ENCODE measurements at places on chromosomes 12 and 14.

DNA sequence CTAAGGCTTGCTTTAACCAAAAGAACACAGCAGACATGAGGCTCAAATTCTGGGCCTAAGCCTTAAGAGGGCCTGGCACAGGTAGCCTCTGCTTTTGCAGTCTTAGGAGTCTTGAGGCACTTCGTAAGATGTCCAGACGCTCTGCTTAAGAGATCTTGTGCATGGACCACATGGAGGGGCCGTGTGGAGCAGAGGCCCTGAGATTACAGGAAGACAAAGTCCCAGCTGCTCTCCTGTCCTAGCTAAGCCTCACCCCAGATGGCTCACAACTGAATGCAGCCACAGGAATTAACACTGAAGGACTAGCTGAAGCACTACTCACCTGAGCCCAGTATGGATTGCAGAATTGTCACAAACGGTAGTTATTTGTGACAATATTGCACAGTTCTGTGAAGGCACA lies 446.0 kb downstream of the PDZRN4 start:
- no peak for DNase-seq

- DNase-seq = no peak
These were observed 33.7 kb upstream of the PPP1CC start for GRCh38 chr12:110776410-110776809.

DNA sequence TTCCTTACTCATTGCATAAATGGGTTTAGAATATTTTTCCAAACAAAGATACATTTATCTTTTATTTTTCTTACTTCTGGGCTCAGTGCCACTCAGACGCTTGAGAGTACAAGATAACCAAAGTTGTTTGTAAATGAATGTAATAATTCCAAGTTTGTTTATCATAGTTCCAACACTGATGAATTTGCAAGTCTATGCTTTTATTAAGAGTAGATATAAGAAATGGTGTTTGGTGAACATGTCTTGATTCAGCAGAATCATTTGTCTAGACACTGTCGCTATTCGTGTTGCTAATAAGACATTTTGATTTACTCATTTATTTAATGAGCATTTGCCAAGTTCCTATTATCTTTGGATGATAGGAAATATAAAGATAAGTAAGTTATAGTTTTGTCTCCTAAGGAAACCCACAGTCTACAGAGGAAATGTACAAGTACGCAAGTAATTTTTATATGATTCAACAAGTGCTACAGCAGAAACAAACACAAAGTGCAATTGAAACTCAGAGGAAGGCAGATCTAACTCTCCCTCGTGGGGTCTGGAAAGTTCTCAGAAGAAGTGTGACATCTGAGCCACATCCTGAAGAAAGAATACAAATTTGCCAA lies 132.8 kb upstream of the FSCB start:
- DNase-seq = no peak

- DNase-seq = no peak
These were observed 12.9 kb downstream of the FSCB start for GRCh38 chr14:44494137-44494536.

- DNase-seq = no peak
These were observed 14.2 kb downstream of the BLTP3B start for GRCh38 chr12:100128512-100128908.

- no peak for DNase-seq
These were observed 381.8 kb downstream of the BTG1 start for GRCh38 chr12:91763654-91764370.

- DNase-seq = no peak
These were observed 32.3 kb downstream of the NINJ2 start for GRCh38 chr12:630656-631632.

GRCh38 chr14:98458702-98459101 lies 813.3 kb downstream of the BCL11B start:
- no peak for DNase-seq

GRCh38 chr14:103232031-103232808 lies 101.8 kb upstream of the EIF5 start:
- no peak for DNase-seq

DNA sequence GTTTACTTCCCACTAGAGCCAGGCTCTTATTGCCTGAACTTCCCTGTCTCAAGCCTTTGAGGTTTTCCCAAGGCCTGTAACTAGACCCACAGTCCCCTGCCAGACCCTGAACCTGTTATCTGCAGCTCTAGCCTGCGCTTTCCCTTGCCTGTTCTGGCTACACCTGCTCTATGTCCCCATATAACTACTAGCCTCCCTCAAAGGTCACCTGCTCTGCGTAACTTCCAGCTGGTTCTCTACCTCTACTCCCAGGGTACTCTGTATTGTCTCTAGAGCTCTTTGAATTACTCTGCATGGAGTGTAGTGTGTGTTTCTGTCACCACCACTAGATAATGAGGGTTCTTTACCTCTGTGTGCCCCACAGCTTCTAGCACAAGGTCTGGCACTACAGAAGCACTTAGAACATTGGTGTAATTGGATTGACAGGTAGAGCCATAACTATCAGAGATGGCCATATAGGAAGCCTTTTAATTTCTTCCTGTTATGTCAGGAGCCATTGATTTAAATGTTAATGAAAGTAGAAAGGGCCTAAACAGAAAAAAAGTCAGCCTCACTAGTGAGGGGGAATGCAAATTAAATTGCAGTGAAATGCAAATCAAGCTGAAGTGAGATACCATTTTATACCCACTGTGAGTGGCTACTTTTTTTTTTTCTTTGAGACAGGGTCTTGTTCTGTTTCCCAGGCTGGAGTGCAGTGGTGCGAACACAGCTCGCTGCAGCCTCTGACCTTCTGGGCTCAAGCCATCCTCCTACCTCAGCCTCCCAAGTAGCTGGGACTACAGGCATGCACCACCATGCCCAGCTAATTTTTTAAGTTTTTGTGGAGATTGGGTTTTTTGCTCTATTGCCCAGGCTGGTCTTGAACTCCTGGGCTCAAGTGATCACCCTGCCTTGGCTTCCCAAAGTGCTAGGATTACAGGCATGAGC lies 47.8 kb downstream of the EID3 start:
- no peak for DNase-seq

GRCh38 chr12:89156340-89156739 lies 196.0 kb downstream of the DUSP6 start:
- no peak for DNase-seq

DNA sequence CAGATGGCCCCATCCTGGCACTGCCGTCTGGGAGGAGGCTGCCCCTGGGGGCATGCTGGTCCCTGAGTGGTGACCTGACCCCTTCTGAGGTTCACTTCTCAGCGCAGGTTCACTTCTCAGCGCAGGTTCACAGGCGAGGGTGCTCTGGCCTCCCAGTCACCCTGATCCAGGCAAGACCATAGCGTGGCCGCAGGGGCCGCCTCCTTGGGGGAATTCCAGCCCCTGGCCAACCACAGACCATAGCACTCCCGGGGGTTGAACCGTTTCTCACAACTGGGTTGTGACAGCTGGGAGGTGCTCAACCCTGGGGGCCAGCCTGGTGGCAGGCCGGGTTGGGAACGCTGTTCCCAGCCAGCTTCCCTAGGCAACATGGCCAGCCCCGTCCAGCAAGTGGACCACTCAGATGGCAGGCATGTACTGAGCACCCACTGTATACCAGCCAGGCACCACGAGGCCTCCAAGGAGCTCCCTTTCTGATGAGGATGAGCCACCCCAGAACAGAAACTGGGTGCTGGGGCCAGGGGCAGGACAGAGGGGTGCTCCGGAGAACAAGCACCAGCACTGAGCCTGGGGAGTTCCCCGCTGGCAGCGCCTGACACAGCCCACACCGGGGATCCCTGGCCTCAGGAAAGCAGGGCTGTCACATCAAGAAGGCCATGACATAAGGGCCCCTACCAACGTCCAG lies 28.3 kb upstream of the ZFP36L1 start:
- DNase-seq = no peak

DNA sequence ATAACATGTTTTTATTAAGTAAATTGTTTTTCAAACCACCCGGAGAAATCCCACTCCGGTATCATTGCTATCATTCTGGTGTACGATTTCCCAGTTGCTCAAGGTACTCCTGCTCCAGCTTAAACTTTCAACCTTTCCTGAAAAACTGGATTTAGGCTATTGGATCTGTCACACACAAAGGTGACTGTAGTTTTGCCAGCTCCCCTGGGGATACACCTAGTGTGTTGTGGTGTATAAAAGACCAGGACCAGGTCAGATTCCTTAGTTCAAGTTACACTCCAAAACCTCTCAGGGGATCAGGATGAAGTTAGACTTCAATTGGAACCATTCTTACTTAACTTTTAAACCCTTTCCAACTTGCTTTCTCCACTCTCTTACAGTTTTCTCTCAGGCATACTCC lies 303.9 kb downstream of the NOVA1 start:
- no peak for DNase-seq

DNA sequence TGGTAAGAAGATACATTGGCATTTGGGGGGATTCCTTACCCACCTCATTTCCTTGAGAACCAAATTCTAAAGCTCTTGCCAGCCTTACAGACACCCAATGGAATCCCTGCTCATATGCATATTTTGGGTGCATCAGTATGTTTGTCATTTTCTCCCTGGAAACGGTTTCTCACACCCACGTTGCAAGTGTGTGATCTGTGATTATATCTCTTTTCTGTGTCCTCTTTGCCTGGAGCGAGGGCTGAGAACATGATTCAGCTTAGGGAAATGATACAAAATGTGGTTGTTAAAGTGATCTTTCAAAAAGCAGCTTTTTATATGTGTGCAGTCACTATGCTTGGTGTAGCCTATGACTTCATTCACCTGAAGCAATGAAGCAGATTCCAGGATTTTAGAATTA lies 52.0 kb downstream of the KCNMB4 start:
- no peak for DNase-seq

GRCh38 chr12:133226690-133227089 lies 9.0 kb downstream of the ANHX start:
- no peak for DNase-seq

GRCh38 chr12:117064049-117064448 lies 35.2 kb downstream of the TESC start:
- DNase-seq = no peak

GRCh38 chr12:50507930-50508329 lies 3.1 kb downstream of the DIP2B start:
- no peak for DNase-seq

DNA sequence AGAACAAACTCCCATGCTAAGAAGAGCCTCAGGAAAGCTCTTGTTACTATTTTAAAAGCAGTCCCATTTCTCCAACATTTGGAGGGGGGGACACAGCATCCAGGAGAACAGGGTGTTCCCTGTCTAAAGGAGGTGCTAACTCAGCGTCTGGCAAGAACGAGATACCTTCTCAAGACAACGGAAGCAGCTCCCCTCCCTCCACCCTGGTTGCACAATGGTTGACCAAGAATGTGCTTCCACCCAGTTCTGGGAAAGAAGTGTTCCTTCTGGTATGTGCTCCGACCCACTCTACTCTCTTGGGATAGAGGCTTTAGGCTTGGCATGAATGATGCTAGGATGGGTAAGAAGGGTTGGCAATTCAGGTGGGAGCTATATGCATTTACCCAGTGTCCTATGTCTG lies 1.5 kb upstream of the KRT6A start:
- peak; percentile 22 for DNase-seq

DNA sequence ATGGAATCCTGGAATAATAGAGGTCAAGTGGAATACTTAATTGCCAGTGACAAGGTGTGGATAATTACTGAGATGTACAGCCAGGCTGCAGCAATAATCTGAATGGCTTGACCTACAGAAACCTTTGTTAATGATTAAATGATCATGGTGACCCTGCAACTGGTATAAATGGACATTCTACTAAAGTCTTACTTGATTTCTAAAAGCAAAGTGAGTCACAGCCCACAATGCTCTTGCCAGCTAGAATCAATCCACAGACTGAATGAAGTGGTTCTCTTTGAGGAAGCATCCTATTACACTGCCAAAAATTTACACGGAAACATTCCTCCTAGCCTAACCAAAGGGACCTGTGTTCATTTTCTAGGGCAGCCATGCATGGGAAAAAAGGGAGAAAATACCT lies 518.5 kb downstream of the SOX5 start:
- no peak for DNase-seq

GRCh38 chr12:16043480-16043879 lies 132.3 kb downstream of the DERA start:
- no peak for DNase-seq

- DNase-seq = no peak
These were observed 433 bp downstream of the COX16 start for GRCh38 chr14:70359076-70359424.

GRCh38 chr12:8991371-8992345 lies 2.3 kb downstream of the KLRG1 start:
- no peak for DNase-seq

- DNase-seq = peak; percentile 47
These were observed 29.9 kb downstream of the SLC41A2 start for GRCh38 chr12:104928036-104928745.

DNA sequence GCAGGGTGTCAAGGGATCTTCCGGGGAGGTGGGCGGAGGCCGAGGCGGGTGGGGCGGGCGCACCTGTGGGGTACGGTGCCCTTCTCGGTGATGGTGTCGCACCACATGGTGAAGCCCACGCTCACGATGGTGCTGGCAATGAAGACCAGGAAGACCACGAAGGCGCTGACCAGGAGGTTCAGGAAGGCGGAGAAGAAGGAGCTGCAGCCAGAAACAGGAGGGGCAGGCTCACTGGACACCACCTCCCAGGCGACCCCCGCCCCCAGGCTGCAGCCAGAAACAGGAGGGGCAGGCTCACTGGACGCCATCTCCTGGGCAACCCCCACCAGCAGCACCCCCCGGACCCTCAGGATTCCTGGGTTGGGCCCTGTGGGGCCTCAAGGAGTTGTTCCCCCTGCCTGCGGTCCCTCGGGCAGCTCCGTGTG lies 7.6 kb downstream of the TMEM179 start:
- no peak for DNase-seq

- no peak for DNase-seq
These were observed 9.3 kb upstream of the PPP4R4 start for GRCh38 chr14:94164685-94165431.

- DNase-seq = no peak
These were observed 28.2 kb downstream of the FGF6 start for GRCh38 chr12:4417455-4417854.

DNA sequence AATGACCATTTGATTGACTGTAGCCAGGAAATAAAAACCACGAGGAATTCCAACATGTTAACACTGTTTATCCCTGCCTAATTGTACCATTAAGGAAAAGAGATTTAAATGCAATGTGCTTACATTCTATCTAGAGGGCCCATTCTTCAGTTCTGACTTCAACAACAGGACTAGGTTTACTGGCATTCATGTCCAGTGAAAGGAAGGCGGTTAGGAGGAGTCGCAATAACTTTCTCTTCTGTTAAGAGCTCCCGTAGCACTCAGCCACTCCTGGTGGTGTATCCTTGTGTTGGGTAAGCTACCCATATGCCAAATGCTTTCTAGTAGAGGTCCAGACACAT lies 154.7 kb downstream of the STXBP6 start:
- peak; percentile 37 for DNase-seq
